Fibroblast of the aortic adventitia (primary cell): ENCODE measurements at places on chromosomes 2 and 18. TPM values are rescaled to one million over a fixed set of nuclear protein-coding genes. Genes with fewer than 3 reads are reported as not detected.

DNA sequence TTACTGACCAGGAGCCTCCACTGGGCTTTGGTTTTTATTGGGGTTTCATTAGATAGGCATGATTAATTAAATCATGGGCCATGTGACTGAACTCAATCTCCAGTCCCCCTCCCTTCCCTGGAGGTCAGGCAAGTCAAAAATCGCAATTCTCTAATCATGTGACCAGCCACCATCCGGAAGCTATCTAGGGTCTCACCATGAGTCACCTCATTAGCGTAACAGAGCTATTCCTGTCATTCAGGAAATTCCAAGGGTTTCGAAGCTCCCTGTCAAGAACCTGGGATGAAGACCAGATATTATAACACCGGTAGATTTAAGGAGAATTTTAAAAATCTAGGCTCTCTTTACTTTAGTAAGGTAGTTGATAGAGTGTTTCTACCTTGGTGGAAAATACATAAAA is 180.3 kb upstream of the TCF4 start:
- no peak for DNase-seq

DNA sequence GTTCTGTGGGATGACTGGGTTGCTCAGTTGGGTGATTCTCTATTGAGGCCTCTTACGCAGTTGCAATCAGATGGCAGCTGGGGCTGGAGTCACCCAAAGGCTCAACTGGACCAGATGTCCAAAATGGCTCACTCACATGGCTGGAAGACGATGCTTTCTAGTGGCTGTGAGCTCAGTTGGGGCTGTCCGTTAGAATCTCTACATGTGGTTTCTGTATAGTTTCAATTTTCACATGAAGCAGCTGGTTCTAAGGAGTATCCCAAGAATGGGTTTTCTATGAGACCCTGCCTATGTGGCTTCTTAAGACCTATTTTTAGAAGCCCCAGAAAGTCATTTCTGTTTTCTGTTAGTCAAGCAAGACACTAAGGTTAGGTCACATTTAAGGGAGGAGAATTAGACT is 4.4 kb downstream of the XRCC5 start:
- no peak for DNase-seq

GRCh38 chr2:180478883-180479282 is 471.8 kb upstream of the CWC22 start:
- no peak for DNase-seq

DNA sequence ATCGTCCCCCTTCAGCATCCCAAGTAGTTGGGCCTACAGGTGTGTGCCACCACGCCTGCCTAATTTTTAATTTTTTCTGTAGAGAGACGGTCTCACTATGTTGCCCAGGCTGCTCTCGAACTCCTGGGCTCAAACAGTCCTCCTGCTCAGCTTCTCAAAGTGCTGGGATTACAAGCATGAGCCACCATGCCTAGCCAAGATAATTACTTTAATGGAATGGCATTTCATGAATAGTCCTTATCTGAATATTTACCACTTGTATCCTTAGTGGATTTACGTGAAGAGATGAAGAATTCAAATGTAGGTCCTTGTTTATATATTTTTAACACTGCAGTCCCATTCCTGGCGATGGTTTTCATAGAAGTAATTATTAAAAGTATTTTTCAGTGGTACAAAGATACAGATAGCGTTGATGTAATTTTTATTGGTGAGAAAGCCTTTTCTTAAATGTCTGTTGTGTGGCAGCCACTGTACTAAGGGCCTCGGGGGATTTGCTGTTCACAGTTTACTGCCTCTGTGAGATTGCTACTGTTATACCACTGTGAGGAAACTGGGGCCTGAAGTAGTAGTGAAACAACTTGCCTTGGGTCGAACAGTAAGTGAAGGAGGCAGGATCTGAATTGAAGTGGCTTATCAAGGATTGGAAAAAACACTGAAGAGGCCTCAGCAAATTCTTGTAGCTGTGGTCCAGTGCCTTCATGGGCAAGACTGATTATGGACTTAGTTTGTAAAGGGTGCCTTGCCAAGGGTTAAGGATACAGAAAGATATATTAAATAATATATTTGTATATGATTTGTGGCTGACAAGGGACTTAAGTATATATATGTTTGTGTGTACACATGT is 151.2 kb downstream of the PRPF40A start:
- DNase-seq: no peak

DNA sequence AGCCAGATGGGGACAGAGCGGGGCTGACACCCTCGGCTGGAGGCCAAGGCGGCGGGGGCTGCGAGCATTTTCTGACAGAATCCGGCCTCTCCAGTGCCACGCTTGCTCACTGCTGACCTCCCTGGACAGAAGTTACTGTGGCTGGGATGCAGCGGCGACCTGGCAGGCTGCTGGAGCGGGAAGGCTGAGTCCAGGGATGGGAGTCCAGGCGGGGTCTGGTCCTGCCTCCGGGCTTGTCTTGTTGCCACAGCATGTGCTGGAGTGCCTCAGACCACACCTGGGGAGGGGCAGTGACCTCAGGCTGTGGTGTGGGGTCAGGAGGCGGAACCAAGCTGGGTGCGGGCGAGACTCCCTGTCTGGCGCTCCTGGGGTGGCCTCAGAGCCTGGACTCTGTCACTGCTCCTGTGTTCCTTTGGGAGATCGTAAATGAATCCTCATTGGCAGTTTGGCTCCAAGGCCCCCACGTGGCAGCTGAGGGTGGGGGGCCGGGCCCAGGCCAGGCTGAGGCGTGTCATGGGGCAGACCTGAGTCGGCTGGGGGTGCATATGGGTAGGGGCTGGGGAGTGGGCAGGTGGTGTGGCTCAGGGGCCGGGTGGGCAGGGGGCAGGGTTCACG is 5.5 kb downstream of the BOK start:
- no peak for DNase-seq

GRCh38 chr2:219178377-219179175 is 501 bp downstream of the RETREG2 start:
- DNase-seq: peak; percentile 19

GRCh38 chr2:160703648-160704585 is 210.3 kb upstream of the RBMS1 start:
- DNase-seq: no peak

- peak; percentile 73 for DNase-seq
These were observed 129.1 kb downstream of the NRP2 start for GRCh38 chr2:205811387-205811786.

DNA sequence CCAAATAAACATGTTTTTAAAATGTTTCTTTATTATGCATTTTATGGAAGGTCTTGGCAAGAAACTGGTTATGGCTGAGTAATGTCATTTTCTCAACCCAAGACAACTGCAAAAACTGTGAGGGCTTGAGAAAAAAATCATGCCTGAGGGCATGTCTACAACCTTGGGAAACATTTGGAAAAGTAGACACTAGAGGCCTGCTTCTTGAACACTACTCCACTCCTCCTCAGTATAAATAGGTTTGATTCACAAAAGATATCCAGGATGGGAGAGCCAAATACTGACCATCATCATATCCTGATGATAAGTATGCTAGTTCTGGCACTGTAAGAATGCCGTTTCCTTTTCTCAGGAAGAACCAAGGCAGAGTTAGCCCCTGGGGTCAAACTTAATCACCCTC is 71.1 kb downstream of the OSR1 start:
- DNase-seq: peak; percentile 51

DNA sequence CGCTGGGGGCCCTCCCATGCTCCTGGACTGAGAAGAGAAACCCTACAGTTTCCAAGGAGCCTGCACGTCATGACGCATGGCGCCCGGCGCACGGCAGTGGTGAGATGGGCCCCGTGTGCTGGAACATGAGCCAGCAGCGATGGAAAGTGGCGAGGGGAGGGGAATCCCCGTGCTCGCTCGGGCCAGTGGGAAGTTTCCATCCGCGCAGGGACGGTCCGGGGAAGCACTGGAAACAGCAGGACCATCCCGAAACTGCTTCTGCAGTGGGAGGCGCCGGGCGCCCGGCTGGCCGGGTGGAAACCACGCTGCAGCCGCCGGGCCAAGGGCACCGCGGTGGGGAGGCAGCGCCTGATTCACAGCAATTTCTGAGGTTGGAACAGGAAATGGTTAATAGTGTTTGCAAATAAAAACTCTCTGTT is 4.9 kb upstream of the PDCD1 start:
- DNase-seq: no peak

DNA sequence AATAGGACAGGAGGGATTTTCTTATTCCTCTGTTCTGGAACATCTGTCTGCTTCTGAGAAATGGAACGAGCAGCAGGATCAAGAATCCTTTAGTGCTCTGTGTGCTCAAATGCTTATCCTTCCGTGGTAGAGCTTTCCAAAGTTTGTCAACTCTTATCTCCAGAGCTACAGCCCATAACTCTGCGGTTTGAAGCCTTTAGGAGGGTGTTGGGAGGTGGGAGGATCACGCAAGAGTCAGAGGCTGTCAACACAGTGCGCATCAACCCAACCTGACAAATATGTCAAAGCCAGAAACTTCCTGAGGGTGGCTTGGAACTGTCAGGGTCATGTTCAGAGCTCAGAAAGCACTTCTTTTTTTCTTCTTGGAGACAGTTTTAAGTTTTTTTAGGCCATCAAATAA is 95.9 kb downstream of the CRIM1 start:
- peak; percentile 66 for DNase-seq

DNA sequence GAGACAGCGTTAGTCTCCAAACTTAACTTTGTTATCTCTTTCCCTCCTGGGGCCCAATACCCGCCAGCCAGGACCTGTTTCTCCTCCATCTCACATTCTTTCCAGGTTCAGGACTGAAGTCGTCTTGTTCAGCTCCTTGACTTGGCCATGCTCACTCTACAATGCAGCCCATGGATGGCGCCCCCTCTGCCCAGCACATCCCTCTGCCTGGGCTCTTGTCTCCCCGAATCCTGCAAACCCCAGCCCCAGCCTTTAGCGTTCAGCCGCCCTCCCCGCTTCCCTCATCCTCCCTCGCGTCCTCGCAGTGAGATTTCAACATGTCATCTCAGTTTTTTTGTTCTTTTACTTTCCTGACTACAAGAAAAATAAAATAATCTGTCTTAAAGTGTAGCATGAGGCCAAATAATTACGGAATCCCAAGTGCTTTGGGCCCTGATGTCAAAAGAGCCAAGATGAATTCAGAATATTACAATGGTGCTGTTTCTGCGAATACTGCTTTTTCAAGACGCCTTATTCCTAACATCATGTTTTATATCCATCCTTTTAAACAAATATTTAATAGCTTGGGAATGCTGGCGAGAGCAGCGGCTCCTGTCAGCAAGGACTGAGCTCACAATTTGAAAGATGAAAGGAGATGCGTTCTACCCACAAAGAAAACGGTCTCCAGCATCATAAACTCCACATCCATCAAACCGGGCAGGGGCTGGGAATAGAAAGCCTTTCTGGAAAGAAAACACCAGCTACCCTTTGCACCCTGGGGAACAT is 1.0 kb downstream of the FAM178B start:
- no peak for DNase-seq

- no peak for DNase-seq
These were observed 138.9 kb downstream of the TNS1 start for GRCh38 chr2:217863883-217864282.

DNA sequence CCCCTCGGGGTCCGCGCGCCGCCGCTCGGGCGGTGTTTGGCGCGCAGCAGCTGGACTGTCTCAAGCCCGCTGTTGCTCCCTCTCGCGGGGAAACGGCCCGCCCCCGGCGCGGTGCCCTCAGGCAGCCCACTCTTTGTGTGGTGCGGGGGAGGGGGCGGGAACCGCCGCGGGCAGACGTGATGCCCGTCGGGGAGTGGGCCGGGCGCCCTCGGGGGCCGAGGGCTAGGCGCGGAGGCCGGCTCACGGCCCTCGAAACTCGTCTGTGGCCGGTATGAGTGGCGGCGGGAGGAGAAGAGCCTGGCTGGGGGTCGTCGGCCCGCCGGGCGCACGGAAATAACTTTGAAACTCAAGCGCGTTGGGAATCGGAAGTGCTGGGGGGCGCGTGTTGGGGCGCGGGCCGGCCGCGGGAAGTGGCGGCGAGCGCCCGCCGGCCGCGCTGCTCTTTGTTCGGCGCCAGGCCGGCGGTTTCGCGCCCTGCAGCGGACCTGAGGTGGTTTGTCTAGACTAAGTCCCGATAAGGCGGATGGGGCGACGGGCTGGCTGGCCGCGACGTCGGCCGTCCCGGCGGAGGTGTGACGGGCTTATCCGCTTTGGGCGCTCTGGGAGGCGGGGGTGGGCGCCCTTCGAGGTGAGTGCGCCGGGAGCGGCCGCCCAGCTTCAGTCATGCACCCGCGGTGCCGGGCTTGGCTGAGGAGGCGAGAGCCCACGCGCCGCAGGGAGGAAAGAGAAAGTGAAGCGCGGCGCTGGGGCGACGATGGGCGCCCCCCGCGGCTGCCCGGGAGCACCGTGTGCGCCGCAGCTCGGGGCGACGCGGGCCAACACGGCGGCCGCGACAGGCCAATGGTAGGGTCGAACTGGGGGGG is 679 bp downstream of the PTMA start:
- DNase-seq: peak; percentile 37

DNA sequence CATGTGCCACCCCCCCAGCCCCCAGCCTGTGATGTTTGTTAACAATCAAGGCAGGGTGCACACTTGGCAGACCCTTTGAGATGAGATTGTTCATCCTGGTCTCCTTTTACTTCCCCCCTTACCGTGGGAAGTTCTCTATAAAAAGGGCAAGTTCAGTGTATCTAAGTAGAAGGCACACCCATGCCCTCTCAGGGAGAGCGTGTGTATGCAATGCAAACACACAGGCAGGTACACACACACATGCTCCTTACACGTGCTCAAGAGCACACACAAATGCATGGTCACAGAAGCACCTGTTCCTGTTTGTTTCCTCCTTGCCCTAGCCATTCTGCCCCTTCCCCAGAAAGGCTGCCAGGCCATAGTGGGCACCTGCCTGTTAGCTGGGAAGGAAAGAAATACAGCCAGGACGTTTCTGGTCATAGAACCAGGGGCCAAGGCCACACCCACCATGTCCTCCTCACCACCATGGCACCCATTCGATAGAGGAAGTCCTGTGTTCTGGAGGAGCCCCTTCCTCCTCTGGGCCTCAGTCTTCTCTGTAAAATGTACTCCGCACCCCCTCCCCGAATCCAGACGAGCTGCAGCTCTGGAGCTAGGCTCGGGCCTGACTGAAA is 3.1 kb downstream of the ATOH8 start:
- no peak for DNase-seq

- no peak for DNase-seq
These were observed 11.2 kb upstream of the SP5 start for GRCh38 chr2:170703776-170704476.

GRCh38 chr2:239146011-239146641 is 254.7 kb downstream of the HDAC4 start:
- no peak for DNase-seq

GRCh38 chr2:208618220-208618619 is 211.6 kb downstream of the PTH2R start:
- no peak for DNase-seq

- no peak for DNase-seq
These were observed 13.2 kb downstream of the ZCCHC2 start for GRCh38 chr18:62536005-62536404.

GRCh38 chr2:43421194-43421593 is 174.6 kb downstream of the THADA start:
- DNase-seq: no peak

- DNase-seq: no peak
These were observed 29.0 kb upstream of the MAL start for GRCh38 chr2:94996305-94997100.

GRCh38 chr2:9053534-9053931 is 50.0 kb upstream of the MBOAT2 start:
- DNase-seq: peak; percentile 45

Gene GNAL
- total RNA-seq: 0.16 and 0.63 TPM in 2 replicates

Gene TSHZ1
- 5.2 and 7.9 TPM in 2 replicates for total RNA-seq

Gene ZSWIM2
- total RNA-seq: 0.18 TPM in 1 of 2 replicates, not detected in the other

Gene CABYR
- total RNA-seq: 4.6 and 7.3 TPM in 2 replicates

Gene SERPINB12
- total RNA-seq: not detected in 2 replicates

Gene CYP1B1
- total RNA-seq: 146 and 199 TPM in 2 replicates

Gene RGPD3
- 0.41 and 0.45 TPM in 2 replicates for total RNA-seq

Gene ARHGAP25
- total RNA-seq: 0.36 and 2.2 TPM in 2 replicates

Gene PLGLB1
- 1.5 and 4.9 TPM in 2 replicates for total RNA-seq

Gene CD8B2
- total RNA-seq: not detected in 2 replicates

Gene YES1
- 43.1 and 156 TPM in 2 replicates for total RNA-seq

Gene TDRD15
- not detected in 2 replicates for total RNA-seq
